PC-9 (cell line): ENCODE measurements at places on chromosomes 7 and 10. TPM values are rescaled to one million over a fixed set of nuclear protein-coding genes. Genes with fewer than 3 reads are reported as not detected.

The AKR1D1 gene
- total RNA-seq: not detected in 2 replicates

The HSPA12A gene
- total RNA-seq: 11.3 and 12.1 TPM in 2 replicates

DNA sequence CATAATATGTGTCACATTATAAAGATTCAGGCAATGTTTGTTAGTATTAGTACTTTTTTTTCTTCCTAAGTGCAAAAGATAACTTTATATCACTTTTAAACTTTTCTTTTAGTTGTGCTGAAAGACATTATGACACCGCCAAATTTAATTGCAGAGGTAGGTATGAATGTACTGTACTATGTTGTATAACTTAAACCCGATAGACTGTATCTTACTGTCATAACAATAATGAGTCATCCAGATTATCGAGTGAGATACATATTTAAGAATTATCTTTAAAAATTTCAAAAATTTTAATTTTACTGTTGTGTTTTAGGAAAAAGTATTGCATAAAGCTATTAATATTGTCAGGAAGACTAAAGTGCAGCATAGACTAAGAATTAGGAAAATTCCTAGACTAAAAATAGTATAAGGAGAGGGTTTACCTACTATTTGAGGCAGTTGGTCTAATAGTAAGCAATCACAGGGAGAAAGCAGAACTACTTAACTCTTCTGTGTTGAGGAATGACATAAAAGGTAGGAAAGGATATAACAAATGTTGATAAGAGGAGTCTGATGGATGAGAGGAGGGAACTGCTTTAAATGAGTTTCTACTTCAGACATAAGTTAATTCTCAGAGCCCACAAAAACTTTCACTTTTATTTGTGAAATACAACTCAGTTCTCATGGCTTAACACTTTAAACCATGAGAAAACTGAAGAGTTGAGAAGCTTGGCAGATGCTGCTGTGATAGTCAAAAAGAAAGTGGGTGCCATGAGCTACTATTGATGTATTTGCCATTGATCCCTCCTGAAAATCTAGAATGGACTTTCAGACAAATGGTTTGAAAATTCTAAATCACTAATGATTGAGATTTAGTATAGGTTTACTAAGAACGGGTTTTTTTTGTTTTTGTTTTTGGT lies 67.8 kb downstream of the PTEN start:
- DNase-seq: no peak

DNA sequence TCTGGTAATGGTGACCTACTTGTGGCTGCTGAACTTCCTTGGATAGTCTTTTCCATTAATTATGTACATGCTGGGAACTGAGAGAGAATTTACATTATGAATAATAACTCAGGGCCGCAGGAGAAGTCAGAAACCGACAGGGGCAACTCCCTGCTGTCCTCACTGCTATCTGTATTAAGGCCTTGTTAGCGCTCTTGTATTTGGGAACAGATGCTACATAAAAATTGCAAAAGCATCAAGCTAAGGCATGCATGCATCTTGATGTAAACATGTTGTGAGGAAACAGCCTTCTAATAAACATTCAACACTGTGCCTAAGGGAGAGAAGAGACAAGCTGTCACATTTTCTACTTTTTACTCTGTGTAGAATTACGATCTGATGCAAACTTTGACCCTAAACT lies 158.4 kb downstream of the PARD3 start:
- no peak for DNase-seq

DNA sequence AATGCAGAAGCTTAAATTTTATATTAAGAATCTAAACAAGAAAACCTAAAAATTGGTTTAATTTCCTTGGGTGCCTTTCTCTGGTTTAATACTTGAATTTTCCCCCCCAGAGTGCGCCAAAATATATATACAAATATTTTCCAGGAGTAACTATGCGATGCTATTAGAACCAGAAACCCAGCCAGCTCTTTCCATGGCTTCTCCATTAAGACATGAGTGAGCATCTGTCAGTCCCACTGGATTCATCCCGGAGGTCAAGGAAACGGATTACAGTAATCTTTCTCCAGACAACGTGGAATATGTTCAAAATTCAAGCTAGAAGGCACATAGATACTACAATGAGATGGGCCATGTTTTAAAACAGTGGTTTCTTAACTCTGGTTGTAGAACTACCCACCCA lies 148.8 kb downstream of the TAX1BP1 start:
- no peak for DNase-seq

GRCh38 chr7:39921506-39922175 lies 28.4 kb upstream of the CDK13 start:
- DNase-seq: no peak

DNA sequence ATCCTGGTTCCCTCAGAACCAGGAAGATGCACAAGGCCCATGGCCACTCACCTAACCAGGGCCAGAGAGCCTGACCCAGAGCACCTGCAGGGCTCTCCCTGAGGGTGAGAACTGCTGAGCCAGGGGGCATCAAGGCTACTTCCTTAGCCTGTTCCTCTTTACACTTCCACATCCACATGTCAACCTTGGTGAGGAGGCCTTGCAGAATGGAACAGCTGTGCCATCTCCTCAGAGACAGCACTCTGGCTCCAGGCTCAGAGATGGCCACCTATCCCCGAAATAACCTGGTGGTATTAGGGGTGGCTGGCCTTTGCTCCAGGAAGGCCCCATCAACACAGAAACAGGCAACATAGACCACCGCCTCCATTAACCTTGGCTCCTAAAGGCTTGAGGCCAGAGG lies 473.0 kb downstream of the RPS24 start:
- no peak for DNase-seq

DNA sequence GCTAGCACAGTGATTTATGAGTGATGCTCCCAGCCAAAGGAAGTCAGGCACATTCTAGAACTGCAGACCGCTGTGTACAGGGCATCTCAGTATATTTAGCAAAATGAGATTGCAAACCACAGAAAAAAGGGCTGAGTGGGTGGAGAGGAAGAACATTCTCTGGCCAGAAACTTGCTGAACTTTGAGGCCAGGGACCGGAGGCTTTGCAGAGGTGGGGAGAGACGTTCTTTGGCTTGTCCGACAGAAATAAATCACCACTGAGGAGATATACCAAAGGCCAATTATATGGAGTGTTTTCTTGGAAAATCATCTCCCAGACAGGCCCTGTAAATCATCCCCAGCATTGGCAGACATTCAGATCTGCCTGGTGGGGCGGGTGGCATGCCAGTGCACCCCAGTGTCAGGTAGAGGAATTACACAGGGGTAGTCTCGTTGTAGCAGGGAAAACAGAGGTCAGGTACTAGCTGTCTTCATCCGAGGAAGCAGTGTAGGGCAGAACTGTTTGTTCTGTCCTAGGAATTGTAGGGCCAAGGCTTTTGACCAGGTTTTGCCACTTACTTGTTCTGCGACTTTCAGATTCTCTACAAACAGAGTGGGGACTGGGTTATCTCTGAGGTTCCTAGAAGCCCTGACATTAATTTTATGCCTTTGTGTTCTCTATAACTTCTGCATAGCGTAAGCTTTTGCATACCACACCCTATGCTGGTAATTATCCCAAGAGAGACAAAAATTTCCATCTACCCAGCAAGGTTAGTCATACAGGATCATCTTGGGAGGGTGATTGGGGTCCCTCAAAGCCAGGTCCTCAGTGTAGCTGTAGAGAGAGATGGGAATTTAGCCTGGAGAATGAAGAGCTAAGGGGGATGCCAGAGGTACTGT lies 655.6 kb downstream of the LRMDA start:
- DNase-seq: no peak

DNA sequence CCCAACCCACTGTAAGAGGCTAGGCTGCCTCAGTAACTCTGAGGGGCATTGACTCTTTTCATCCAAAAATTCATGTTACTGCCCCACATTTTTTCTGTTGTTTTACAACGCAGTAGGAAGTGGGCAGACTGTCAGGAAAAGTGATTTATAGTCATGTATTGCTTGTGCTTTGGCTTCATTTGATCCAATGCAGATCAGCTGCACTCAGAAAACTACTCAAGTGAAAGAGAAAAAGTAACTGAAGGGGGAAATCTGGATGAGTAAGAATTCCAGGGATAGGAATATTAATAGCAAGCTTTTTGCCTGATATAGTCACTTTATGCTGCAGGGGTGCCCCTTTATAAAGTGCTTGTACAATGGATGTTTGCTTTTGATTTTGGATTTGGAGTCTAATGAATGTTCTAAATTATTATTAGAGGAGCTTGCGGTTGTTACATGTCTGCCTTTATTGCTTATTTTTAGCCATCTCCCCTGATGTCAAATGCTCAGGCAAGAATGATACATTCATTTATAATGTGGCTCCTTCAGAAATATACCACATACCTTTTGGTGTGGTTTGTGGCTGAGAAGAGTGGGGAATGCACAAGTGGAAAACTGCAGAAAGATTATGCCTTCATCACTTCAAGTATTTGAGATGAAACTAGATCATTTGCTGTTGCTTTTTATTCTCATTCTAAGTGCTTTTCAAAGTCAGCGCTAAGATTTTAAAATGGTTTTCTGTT lies 86.1 kb downstream of the EGFR start:
- no peak for DNase-seq

DNA sequence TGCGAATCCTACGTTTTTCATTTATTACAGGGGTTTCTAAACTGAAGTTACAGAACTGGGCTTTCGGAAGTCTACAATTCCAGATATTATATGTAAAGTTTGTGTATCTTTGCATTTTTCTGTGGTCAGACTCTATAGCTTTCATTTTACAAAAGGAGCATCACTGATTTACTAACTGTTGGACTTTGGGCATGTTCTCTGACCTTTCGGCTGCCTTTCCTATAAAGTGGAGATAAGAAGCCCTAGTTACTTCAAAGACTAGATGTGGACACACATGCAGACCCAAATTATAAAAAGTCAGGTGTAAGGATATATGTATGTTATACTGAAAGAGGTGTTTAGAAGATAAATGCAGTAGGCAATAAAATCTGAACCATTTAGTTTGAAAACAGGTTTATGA lies 126.6 kb upstream of the PRKCQ start:
- no peak for DNase-seq

DNA sequence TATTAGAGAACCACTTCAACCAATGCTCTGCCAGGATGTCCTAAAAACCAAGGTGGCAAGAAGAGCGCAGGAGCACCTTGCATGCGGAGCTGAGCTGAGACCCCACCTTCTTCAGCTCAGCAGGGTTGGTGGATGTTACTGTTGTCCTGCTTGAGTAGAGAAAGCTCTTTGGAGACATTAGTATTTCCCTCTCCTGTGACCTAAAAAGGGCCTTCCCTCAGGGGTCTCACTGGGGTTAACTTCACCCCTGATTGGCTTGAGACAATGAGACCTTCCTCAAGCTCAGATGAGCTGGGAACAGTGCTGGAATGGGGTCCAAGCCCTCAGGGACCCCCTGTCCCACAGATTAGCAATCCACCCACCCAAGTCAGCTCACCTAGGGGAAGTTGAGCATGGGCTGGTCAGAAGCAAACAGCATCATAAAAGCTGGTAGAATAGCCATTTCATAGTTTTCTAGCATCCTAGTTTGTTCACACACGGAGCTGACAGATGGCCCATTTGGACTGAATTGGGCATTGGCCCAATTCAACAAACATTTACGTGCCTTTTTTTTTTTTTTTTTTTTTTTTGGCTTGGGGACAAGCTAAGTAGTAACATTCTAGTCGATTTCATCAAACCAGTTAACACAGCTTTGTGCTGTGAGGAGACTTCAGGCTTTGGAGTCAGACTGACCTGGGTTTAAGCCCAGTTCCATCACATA lies 100.6 kb upstream of the HABP2 start:
- no peak for DNase-seq

GRCh38 chr7:17957871-17958270 lies 17.6 kb upstream of the SNX13 start:
- DNase-seq: no peak
